ENCODE measurements at places on chromosomes 7 and 10.

GRCh38 chr10:66538371-66538770, 387.5 kb upstream of the LRRTM3 start:
- no peak for DNase-seq

DNA sequence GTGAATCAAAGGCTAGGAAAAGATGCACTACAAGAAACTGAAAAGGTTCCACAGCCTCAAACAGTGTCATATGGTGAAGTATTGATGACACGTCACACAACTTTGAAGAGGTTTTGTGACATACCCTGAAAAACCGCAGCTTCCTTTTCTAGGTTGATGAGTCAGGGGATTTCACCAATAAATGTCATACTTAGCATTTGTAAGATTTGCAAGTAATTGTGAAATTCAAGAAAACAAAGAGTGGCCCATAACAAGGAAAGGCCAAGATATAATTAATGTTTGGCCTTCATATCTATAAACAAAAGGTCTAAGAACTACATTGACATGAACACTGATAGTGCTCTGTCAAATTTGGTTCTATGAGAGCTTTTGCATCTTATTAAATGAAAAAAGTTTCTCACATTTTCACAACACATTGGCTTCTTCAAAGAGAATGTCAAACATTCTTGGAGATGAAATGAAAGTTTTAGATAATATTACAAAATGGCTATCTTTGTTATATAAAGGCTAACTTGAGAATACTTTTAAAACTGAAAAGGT, 62.0 kb upstream of the NAMPT start:
- no peak for DNase-seq

- DNase-seq, result no peak
Observed at GRCh38 chr10:60209874-60210570, 179.7 kb downstream of the ANK3 start.

GRCh38 chr7:47941136-47941844, 7.0 kb downstream of the PKD1L1 start:
- no peak for DNase-seq

DNA sequence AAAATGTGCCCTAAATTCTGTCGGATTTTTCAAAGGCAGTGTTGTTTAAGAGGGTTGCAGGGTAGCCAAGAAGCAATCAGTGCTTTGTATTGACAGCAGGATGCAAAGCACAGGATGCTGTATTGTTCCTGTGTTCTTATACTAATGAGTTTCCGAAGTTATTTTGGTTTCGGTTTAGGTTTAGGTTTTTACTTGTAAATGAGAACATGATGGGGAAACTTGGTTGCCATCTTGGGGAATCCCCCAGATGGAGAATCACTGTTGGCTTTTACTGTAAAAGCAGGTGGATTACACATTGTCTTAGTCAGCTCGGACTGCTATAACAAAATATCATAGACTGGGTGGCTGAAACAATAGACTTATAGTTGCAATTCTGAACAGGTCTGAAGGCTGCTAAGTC, 72.1 kb downstream of the INHBA start:
- no peak for DNase-seq

DNA sequence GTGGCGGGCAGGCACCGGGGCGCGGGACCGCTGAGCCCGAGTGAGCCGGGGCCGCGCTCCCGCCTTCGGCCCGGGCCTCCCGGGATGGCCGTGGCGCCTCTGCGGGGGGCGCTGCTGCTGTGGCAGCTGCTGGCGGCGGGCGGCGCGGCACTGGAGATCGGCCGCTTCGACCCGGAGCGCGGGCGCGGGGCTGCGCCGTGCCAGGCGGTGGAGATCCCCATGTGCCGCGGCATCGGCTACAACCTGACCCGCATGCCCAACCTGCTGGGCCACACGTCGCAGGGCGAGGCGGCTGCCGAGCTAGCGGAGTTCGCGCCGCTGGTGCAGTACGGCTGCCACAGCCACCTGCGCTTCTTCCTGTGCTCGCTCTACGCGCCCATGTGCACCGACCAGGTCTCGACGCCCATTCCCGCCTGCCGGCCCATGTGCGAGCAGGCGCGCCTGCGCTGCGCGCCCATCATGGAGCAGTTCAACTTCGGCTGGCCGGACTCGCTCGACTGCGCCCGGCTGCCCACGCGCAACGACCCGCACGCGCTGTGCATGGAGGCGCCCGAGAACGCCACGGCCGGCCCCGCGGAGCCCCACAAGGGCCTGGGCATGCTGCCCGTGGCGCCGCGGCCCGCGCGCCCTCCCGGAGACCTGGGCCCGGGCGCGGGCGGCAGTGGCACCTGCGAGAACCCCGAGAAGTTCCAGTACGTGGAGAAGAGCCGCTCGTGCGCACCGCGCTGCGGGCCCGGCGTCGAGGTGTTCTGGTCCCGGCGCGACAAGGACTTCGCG, 534 bp downstream of the FZD9 start:
- DNase-seq, result no peak

- DNase-seq, result no peak
Observed at GRCh38 chr7:108135446-108136190, 5.5 kb upstream of the LAMB4 start.

DNA sequence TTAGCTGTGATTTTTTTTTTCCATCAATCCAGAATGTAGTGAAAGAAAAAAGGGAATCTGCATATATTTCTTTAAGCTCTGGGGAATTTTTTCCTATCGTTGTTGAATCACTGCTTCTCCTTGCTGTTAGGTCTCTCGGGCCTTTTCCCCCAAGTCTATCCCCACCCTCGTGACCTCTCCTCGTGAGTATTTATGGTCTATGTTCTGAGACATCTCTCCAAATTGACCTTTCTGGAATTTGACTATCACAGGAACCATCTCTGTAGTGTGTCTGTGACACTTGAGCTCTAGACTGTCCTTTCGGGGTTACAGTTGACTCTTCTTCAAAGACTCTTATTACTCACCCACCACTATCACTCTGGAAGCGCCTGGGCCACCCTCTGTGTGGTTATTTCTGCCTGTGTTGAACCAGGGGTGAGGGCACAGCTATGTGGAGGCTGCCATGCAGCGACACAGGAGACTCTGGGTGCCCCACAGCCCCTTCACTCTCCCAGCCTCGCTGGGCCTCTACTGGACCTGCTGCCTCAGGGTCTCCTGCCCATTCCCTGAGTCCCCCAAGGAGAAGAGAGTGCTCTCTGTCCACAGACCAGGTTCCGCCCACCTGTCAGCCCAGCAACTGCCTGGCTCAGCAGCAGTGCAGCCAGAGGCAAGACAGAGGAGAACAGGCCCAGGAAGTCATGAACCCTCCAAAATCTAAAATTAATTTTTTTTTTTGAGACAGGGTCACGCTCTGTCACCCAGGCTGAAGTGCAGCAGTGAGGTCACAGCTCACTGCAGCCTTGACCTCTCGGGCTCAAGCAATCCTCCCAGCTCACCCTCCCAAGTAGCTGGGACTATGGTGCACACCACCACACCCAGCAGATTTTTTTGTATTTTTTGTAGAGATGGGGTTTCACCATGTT, 45.7 kb upstream of the PTPRN2 start:
- no peak for DNase-seq

GRCh38 chr10:22148961-22149360, 68.9 kb downstream of the EBLN1 start:
- DNase-seq, result no peak

- no peak for DNase-seq
Observed at GRCh38 chr7:92889081-92889480, 52.7 kb upstream of the CDK6 start.

DNA sequence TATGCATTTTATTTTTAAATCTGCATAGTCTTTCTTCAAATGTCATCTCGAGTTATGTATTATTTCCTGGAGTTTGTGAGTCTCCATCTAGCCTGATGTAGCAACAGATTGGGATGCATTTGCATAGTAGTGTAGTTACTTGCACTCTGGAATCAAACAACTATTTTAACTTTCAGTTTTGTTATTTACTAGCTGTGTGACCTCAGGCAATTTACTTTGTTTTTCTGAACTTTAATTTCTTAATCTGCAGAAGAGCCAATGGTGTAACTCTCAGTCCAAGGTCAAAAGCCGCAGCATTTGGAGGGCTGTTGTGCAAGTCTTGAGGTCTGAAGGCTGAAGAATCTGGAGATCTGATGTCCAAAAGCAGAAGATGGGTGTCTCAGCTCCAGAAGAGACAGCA, 175.8 kb upstream of the SORCS1 start:
- no peak for DNase-seq

GRCh38 chr10:92990615-92991014, 70.0 kb upstream of the CYP26C1 start:
- no peak for DNase-seq

GRCh38 chr10:4474829-4475228, 351.2 kb upstream of the AKR1E2 start:
- no peak for DNase-seq

DNA sequence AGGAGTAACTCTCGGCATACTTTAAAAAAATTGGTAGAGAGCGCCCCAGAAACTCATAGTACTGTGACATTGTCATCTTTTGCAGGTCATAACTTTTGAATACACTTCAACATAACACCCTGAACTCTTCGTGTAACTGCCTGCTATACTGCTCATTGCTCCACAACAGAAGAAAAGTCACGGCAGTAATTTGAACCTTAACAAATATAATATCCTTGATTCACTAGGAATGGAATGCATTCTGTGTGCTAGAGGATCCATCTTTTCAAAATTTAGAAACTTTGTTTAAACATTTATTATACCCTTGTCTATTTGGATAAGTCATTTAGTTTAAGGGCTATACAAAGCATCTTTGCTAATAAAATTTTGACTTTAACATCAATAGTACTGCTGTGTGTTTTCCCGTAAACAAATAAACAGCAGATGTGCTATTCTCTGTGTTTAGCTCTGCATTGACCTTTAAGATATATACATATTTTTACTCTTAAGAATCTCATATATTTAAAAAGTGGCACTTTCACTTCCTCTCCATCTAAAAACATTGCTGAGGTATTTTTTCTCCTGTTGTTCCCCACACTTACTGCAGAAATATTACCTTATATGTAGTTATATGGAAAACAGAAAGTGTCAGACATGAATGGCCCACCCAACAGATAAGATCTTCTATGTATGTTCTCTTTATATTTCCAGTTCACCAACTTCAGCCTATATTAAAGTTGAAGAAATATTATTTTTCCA, 217.6 kb upstream of the TMEM229A start:
- DNase-seq, result no peak

DNA sequence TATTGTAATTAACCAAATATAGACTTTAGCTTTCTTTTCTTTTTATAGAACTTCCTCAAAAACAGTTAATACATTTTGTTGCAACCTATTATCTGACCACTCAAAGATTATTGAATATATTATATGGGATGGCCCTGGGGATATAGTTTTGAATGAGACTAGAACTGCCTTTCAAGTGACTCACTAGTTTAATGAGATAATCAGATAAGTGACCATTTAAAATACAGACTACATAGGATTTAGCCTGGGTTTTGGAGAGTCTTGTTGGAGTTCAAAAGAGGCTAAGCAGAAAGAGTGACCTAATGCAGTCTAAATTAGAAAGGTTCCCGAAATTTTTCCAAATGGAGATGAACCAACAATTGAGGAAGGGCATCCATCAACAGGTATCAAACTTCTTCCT, 305.2 kb upstream of the ETV1 start:
- no peak for DNase-seq
